ENCODE measurements at places on chromosomes 2 and 18.
A peak's percentile ranks its signal among the peaks of the same experiment; 100 is the strongest.

GRCh38 chr2:146837857-146838256, 1007.0 kb upstream of the ACVR2A start:
- DNase-seq, result no peak

- DNase-seq, result no peak
Observed at GRCh38 chr2:239385096-239386000, 15.5 kb downstream of the HDAC4 start.

- peak; percentile 60 for DNase-seq
Observed at GRCh38 chr2:67456428-67456827, 59.3 kb downstream of the ETAA1 start.

- no peak for DNase-seq
Observed at GRCh38 chr18:54218299-54218698, 6.2 kb downstream of the MBD2 start.

DNA sequence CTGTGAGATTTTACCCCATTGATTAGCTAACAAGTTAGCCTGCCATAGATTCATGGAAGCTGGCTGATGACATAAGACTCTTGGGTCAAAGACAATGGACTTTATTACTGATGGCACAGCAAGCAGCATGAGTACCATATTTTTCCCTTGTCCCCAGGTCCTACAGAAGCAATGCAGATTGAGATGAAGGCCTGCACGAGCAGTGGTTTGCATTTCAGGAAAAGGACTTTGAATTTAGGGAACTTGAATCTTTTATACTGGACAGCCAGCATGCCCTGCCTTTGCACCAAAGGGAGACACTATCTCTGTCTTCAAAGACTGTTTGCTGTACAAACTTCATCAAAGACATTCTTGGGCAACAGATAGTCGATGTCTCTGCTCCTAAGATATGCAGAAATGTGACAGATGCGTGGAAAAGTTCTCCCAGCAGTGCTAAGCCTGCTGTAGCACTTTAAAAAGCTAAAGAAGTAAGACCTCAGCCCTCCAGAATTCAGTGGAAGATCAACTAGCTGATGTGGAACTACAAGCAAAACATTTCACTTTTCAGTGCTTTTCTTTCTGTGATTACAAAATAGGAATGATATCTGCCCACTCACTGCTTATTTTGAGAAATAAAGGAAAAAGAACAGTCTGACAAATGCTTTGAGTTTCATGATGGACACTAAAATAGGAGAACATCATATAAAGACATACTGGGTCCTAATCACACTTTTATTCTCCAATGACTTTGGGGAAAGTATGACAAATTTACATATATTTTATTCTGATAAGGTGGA, 44.4 kb upstream of the TANK start:
- no peak for DNase-seq

DNA sequence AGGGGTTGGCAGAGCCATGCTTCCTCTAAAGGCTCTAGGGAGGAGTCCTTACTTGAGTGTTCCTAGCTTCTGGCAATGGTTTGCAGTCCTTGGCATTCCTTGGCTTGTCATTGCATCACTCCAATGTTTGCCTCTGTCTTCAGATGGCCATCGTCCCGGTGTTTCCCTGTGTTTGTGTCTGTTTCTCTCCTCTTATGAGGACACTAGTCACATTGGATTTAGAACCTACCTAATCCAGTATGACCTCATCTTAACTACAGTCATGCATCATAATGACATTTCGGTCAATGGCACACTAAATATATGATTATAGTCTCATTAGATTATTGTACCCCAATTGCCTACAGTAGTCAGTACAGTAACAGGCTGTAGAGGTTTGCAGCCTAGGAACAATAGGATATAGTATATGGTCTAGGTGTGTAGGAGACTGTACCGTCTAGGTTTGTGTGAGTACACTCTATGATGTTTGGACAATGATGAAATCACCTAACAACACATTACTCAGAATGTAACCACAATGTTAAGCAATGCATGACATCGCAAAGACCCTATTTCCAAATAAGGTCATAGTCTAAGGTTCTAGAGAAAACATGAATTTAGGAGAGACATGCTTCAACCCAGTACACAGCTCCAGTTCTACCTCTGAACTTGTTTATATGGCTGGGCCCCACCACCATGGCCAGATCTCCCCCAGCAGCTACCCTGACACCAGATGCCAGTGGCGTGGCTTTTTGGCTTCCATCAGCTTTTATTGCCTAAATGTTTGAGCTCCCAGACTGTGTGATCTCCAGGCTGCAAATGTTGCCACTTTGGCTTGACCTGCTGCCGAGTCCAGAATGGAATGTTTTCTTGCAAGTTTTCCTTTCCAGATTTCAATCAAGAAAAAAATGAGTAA, 22.1 kb downstream of the SRD5A2 start:
- no peak for DNase-seq

- DNase-seq, result no peak
Observed at GRCh38 chr2:69776886-69777785, 35.2 kb downstream of the ANXA4 start.

- no peak for DNase-seq
Observed at GRCh38 chr18:55247032-55247431, 287.8 kb upstream of the CCDC68 start.

GRCh38 chr2:236942554-236942953, 143.1 kb upstream of the COPS8 start:
- DNase-seq, result no peak

DNA sequence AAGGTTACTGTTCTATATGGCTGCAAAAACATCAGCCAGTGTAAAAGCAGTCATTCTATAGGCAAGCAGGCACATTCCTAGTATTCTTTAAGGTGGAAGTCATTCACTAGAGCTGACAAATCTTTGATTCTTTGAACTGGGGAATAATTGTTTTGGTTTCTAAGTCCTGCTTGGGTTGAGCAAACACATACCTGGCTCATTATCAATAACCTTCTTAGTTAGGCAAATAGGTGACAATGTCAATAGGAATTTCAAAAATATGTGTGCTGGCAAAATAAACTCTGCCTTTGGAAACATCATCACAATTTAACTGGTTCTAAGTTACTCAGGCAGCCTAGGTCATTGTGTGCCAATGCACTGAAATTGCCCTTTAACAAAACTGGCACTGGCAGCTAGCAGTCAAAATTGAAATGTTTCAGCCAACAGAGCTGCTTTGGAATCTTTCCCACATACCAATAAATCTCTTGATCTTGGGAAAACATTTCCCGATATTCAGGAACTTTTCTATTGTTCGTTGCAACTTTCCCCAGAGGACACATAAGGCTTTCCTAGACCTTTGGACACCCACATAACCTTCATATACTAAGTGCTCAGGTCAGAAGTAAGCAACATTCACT, 402.0 kb upstream of the MMADHC start:
- no peak for DNase-seq

DNA sequence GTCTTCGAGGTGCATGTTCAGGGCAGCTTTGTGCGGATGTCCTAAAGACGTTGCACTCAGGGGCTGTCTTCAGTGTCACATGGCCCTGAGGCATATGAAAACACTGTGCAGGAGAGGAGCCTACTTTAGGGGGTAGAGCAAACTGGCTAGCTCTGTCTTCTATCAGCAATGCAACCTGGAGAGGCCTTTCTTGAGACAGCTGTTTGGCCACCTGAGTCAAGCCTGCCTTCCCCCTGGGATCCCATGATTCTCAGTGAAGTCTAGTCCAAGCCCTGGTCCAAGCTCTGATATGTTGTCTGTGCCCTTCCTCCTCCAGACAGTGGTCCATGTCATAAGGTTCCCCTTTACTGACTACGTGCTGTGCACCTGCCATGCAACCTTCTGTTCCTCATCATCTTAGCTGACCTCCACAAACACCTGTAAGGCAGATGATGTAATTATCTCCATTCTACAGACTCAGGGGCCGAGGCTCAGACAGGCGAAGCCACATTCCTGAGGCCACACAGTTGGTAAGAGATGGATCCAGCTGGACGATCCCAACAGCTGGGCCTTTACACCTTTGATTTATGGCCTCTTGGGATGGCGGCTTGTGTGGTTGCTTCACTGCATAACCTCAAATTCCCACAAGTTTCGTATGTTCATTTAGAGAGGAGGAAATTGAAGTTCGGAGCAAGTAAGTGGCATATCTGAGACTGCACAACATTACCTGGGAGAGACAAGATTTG, 109.9 kb downstream of the COPS8 start:
- DNase-seq, result no peak

- no peak for DNase-seq
Observed at GRCh38 chr2:23602116-23602515, 217.1 kb downstream of the KLHL29 start.

DNA sequence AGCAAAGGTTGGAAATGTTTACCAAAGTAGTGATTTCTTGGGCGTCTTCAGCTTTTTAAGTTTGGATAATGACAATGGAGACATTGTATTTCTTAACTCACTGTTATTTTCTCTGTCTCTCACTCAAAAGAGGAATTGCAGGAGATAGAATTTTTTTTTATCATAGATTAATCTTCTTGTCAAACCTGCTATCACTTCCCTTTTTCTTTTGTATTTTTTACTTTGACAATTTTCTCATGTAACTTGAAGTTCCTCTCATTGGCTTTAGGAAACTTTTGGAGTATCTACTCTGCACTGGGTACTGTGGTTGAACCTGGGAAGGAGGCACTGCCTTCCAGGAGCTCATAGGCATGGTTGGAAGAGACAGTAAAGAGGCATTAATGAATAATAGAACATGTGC, 489.1 kb downstream of the CNTNAP5 start:
- no peak for DNase-seq

- no peak for DNase-seq
Observed at GRCh38 chr2:67755156-67755882, 307.5 kb downstream of the C1D start.

GRCh38 chr2:41933585-41934320, 114.1 kb upstream of the PKDCC start:
- no peak for DNase-seq

- peak; percentile 30 for DNase-seq
Observed at GRCh38 chr2:41966431-41966893, 81.4 kb upstream of the PKDCC start.

GRCh38 chr2:181742922-181743722, 62.8 kb upstream of the NEUROD1 start:
- DNase-seq, result peak; percentile 16

GRCh38 chr2:172283476-172283875, 143.9 kb upstream of the ITGA6 start:
- no peak for DNase-seq

DNA sequence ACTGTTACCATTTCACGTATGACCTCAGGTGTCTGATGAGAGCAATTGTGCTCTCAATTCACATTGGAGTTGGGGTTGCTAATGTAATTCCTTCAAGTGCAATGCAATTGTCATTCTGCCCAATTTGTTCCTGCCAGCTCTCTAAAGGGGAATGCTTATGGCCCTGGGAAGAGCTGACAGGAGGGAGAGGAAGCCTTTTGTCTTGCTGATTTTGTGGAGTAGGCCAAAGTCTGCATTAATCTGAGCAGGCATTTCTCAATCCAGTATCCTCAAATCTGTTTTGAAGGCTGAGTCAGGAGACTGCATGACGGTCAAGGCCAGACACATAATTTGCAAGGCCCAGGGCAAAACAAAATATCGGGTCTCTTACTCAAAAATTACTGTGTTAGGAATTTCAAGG, 326.4 kb upstream of the SPHKAP start:
- DNase-seq, result no peak
